ENCODE measurements at places on chromosomes 3 and 15.

GRCh38 chr3:124383846-124384466 lies 346.3 kb upstream of the UMPS start:
- DNase-seq, result no peak

GRCh38 chr3:29627136-29628117 lies 346.6 kb downstream of the RBMS3 start:
- DNase-seq, result no peak

DNA sequence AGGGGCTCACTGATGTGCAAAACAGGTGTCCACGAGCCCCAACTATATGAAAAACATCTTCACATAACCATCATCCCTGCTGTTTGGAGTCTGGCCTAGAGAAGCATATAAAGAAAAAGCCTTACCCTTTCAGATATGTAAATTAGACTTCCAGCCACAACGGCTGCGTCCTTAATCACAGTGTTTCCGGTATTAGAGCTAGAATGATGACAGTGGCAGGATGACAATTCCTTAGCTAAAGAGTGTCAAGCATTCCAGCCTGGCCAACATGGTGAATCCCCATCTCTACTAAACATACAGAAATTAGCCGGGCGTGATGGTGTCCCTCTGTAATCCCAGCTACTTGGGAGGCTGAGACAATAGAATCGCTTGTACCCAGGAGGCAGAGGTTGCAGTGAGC lies 19.5 kb upstream of the SAMD7 start:
- no peak for DNase-seq

DNA sequence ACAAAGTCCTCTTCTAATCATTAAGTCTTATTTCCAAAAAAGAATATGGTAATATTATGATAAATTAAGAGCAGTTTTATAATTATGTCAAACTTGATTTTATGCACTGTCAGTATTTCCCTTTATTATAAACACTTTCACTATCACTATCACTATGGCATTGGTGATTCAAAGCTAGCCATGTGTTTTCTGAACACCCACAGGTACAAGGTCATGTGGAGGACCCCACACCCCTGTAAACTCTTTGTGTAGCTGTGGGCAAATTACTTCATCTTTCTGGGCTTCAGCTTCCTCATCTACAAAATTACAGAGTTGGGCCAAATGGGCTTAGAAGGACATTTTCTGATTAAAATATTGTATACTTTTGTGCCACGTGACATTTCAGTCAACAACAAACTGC lies 41.7 kb downstream of the FBXL22 start:
- DNase-seq, result no peak

GRCh38 chr15:96043591-96044171 lies 286.8 kb upstream of the NR2F2 start:
- no peak for DNase-seq

GRCh38 chr3:11621077-11621476 lies 22.6 kb downstream of the VGLL4 start:
- DNase-seq, result no peak

DNA sequence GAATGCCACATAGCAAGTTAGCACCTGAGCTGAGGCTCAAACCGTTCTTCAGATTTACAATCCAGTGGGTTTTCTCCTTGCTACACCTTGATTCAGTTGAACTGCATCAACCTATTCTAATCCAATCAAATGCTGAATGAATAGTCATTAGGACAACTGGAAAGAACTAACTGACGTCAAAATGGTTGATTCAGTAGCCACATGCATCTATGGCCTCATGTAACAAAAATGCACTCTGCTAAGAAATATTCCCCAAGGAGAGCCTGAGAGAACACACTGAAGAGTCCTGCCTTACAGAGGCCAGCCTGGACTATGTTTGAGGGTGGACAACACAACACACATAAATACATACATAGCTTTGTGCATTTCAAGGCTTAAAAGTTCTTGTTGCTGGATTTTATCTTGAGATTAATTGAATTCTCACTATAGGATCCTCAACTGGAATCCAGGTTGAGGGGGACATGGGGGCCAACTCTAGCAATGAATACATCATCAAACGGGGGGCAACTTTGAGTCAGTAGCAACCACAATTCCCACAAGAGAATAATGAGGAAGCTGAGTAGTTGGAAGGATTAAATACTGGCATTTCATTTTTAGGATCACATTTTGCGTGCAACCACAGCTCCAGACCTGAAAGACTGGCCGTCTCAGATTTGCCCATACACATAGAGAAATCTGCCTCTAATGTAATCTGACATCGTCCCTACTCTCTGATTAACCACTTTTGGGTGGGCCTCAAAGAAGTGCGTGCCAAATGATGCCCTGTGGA lies 280.2 kb upstream of the ICE2 start:
- DNase-seq, result no peak

GRCh38 chr3:189195302-189195701 lies 23.5 kb downstream of the TPRG1 start:
- no peak for DNase-seq

DNA sequence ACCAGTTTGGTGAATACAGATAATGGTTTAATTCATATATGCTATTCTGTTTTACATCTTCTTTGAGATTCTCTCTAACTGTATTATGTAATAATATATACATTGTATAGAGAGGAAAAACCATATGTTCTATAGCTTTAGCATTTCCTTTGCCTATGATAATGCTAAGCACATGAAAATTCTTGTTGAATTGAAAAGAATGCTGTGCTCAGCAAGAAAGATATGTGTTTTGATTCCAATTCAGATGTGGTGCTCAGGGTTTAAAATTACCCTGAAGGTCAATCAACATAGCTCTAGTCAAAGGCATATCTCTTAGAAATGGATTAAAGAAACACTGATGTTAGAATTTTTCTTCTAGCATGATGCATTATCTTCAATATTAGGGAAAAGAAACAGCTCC lies 8.5 kb upstream of the TUSC7 start:
- DNase-seq, result no peak

Measured in stimulated activated CD4-positive, alpha-beta T cell treated with anti-CD3 and anti-CD28 coated beads, Interleukin-12 subunit alpha, Interleukin-12 subunit beta, amount 100 ng/mL, for 48 hours (primary cell).